GM12864 (cell line): ENCODE measurements at places on chromosomes 1 and 21.
A peak's percentile ranks its signal among the peaks of the same experiment; 100 is the strongest.

DNA sequence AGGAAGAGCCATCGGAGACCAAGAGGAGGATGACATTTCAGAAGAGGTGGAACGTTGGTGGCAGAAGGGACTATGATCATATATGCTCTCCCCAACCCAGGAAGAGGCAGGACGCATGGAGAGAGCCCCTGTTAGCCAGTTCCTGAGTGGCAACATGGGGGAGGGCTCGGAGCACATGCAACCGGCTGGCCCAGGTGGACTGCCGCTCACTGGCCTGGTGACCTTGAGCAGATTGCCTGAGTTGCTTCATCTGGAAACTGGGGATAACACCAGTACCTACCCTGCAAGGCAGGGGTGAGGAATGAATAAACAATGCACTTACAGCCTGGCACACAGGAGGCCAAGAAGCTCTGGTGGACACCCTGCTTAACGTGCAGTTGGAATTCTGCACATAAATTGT is 29.0 kb downstream of the SYT6 start:
- no peak for DNase-seq

- DNase-seq = no peak
Measured at GRCh38 chr1:51283979-51284378, 46.4 kb downstream of the TTC39A start.

- DNase-seq = no peak
Measured at GRCh38 chr1:56520016-56520601, 59.3 kb downstream of the PLPP3 start.

GRCh38 chr1:162950187-162950586 is 89.2 kb upstream of the CCDC190 start:
- DNase-seq = no peak

DNA sequence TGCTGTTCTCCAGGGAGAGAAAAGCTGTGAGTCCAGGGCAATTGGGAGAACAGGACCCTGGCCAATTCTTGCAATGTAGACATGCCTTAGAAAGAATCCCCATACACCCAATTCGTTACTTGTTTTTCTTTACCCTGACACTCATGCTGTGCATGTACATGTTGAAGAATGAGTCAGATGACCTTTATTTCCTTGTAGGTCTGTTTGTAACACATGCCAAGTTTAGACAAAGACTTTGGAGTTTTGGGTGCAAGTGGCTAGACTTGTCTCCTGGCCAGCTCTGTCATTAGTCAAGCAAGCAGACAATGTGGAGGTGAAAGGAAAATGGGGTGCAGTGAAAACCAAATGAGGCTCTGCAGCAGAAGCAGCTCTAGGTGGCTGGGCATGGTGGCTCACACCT is 38.1 kb downstream of the GNPAT start:
- DNase-seq = no peak

- no peak for DNase-seq
Measured at GRCh38 chr1:245939756-245940345, 567.2 kb downstream of the SMYD3 start.

GRCh38 chr21:40333731-40334130 is 466.5 kb downstream of the PCP4 start:
- no peak for DNase-seq

DNA sequence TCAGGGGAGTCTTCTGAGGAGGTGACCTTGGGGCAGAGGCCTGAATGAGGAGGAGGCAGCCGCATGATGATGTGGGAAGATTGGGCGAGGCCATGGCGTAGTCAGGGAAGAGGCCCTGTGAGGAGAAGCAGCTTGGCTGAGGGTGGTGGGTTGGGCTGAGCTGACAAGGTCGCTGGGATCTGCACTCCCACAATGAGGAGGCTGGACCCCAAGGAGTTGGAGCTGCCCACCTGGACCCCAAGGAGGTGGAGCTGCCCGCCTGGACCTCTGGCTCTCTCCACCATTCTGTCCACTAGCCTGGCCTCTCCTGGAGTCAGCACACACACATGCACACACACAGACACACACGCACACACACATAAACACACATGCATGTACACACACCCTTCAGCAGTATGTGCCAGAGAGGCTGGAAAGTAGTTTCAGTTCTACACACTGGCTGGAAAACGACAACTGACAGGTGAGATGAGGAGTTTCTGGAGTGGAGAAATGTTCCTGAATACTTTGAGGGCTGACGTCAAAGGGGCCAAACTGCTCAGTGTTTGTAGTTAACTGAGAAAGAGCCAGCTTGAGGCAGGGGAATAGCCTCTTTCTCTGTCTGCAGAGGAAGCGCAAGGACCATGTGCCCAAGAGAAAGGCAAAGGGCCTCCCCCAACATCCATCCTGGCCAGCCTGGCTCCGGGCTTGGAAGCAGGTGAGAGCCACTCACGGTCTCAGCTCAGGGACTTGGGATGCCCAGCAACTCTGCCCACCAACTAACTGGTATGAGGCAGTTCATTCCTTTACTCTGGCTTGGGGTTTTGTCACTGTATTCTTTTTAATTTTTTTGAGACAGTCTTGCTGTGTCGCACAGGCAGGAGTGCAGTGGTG is 7.1 kb downstream of the SMPDL3B start:
- DNase-seq = no peak

GRCh38 chr1:112172294-112172882 is 182.9 kb upstream of the KCND3 start:
- DNase-seq = no peak

GRCh38 chr1:59593798-59594790 is 220.7 kb upstream of the HOOK1 start:
- DNase-seq = no peak

DNA sequence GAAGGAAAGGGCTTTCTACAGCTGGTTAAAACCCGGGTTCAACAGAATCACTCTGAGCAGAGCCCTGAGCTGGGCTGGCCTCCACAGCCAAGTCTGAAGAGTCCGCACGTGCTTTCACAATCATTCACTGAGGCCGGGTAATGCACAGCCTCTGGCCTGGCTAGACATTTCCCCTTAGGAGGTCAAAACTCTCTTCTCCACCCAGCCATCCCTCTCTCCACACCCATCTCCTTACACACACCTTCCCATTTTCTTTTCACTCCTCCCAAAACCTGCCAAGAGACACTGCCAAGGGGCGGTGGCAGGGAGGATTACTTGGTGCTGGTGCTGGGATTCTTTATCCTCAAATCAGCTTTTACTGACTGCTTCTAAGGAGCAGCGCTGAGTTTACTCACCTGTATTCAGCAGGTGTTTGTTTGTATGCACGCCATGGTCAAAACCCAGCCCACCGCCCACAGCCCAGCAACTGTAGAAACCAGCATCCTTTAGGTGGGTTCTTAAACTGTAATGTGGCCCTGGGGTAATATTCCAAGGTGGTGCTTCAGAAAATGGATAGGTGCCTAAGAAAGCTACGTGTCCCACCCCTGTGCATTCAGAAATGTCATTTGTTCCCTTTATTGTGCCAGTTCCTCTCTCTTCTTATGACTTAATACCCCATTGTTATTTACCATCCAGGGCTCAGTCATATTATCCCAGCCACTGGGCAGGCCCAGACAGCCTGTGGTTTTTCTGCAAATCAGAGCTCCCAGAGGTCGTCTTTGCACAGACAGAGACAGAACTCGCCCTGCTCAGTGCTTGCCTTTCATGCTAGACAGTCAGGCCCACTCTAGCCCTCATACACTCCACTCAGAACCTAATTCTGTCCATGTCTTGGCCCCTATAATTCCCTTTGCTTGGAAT is 80.2 kb downstream of the ADSS2 start:
- no peak for DNase-seq

GRCh38 chr1:24387636-24388175 is 25.9 kb downstream of the STPG1 start:
- DNase-seq = no peak

DNA sequence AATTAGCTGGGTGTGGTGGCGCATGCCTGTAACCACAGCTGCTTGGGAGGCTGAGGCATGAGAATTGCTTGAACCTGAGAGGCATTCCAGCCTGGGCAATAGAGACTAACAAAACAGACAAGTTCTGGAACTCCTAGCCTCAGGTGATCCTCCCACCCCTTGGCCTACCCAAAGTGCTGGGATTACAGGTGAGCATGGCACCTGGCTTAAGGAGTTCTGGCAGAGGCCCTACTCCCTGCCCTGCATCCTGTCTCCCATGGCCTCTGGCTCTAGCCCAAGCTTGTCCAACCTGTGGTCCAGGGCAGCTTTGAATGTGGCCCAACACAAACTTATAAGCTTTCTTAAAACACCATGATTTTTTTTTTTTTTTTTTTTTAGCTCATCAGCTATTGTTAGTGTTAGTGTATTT is 20.4 kb downstream of the TOMM20 start:
- no peak for DNase-seq

DNA sequence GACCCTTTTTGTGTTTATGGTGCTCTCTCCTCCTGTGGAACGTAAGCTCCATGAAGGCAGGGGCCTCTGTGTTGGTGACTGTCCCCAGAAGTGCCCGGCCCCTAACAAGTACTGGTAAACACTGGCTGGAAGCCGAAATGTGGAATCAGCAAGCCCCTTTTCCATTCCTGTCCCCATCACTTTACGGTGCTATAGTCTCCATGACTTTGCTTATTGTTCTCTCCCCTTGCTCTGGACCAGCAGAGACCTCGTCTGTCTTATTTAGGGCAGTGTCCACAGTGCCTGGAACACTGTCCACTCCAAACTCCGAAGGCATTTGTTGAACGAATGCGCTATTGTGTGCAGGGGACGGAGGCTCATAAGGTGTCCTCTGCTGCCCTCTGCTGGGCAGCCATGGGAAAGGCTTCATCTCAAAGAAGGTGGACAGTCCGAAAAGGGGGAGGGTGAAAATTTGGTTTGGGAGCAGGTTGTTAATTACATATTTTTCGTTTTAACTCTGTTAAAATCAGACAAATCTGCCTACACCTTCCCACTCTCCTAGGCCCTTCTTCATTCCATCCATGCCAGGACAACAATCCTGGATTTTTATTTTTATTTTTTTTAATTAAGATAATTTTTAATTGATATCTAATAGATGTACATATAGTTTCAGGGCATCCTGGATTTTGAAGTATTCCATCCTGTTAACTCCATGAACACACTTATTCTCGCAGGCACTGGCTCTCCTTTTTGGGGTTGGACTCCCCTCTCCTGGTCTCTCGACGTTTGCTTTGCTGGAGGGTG is 115.6 kb downstream of the PGBD5 start:
- DNase-seq = peak; percentile 29

DNA sequence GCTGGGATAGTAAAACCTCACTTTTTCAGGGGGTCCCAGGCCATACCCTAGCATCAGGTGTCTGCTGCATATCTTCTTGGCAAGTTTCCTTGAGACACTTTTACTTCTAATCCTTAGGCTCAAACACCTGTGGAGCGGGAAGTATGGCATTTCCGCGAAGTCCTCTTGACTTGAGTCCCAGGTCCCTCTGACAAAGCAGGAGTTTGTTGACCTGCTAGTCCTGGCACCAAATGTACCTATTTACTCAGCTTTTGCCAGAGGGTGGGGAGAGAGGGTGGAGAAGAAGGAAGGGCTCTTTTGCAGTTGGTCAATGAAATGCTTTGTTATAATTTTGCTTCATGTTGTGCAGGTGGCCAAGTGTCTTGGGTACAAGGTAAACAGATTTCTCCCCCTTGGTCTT is 59.7 kb downstream of the CLIC6 start:
- no peak for DNase-seq

DNA sequence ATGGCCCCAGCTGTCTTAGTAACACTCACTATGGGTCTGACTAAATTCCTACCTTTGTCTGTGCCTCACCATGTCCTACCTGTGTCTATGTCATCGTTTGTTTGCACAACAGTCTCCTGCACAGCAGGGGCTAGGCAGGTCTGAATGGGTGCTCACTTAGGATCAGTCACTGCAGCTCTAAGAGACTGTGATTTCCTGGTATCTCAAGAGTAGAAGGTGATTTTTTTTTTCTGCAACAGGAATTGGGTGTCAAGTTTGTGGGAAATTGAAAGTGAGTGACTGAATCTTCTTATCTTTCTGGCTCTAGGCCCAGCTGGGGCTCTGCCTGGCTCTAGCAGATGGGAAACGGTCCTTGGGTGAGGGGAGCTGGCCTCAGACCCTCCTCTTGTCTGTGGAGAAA is 46.4 kb upstream of the TRABD2B start:
- no peak for DNase-seq

GRCh38 chr1:74399249-74399648 is 113.2 kb downstream of the LRRC53 start:
- DNase-seq = no peak

DNA sequence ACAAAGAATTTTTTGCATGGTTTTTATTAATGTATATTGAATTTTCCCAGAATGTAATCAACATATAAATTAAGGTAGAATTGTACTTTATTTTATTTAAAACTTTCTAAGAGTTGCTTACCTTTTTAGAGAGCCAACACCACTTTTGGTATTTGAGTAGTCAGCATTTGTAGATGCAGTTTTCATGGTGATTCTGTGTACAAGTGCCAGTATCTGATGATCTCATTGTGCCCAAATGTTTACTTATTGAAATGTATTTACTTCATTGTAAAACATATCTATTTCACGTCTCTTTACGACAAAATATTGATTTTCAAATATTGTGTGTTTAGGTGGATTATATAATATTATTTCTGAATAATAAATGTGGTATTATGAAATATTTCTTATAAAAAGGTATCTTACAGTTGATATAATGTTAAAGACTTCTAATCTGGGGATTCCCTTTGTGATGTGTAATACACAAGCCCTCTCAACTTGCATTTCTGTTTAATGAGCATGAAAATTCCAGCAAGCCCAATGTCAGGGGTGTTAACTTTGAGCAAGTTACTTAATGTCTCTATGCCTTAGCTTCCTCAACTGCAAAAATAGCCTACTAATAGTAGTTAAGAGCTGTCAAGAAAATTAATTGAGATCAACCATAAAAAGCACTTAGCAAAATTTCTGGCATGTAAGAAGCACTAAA is 141.8 kb upstream of the ZNF648 start:
- DNase-seq = no peak

- no peak for DNase-seq
Measured at GRCh38 chr1:10644307-10645128, 151.9 kb downstream of the CASZ1 start.

DNA sequence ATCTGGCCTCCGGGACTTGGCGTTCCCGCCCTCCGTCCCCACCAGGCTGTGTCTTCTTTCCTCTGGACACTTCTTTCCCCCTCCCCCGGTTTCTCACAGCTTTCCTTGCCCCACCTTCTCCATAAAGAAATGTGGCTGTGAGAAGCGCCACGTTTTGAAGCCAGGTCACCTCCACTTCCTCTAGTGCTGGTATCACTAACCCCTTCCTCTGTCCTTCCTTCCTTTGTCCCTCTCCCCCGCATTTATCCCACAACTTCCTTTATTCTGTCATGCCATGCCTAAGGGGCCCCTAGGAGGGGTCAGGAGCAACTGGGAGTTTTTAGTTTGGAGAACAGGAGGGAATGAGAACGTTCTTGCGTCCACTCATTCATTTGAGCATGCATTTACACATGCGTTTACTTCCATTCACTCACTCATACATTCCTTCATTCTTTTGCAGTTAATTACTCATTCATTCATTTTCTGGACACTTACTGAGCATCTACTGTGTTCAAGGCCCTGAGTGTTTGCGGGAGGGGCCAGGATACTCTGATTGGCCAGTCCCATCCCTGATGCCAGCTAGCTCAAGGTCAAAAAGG is 5.0 kb upstream of the ACOT11 start:
- DNase-seq = no peak
